Activated CD4-positive, CD25-positive, alpha-beta regulatory T cell (primary cell): ENCODE measurements at places on chromosomes 16 and 17.

- DNase-seq, result no peak
Measured at GRCh38 chr16:22018559-22018958, 10.6 kb downstream of the MOSMO start.

GRCh38 chr16:50838165-50838564, 96.3 kb downstream of the CYLD start:
- DNase-seq, result no peak

- no peak for DNase-seq
Measured at GRCh38 chr17:82802075-82802780, 37.6 kb downstream of the ZNF750 start.

DNA sequence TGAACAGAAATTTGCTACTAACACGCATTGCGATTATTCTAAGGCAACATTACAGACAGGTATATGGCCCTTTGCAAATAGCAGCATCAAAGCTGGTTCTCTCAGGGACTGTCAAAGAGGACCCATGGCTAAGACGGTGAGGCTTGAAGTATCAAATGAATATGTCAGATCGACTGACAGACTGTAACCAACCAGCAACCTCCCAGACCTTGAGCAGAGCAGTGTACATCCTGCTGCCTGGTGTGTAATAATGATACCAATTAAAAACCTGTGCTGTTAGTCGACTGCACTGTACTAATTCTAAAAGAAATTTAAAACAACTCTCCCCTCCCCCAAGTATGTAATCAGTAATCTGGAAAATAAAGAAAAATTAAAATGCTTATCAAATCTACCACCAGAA, 35.9 kb upstream of the GHDC start:
- no peak for DNase-seq

DNA sequence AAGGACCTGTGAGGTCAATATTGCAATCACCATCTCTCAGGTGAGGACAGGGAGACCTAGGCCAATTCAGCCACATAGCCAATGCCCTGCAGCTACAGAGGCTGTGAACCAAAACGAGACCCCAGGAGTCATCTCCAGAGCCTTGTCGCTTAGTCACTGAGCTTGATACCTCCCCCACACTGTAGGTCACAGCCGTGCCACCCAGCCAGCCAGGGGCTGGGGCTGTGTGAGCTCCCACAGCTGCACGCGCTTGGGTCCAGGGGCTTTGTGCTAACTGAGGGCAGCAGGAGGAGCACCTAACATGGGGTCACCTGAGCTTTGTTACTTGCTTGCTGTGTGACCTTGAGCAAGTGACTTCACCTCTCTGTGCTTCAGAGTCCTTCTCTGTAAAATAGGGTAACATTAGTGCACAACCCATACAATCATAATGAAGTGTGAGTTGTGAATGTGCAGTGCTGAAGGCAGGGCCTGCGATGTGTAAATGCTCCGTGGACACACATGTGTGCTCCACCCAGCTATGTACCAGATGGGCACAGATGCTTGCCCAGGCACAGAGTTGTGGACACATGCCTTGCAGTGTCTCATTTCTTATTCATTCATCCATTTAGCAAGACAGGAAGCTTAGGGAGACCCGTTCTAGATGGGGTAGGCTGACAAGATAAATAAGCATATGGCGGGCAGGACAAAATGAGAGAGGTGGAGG, 25.9 kb downstream of the SBK1 start:
- DNase-seq, result no peak

DNA sequence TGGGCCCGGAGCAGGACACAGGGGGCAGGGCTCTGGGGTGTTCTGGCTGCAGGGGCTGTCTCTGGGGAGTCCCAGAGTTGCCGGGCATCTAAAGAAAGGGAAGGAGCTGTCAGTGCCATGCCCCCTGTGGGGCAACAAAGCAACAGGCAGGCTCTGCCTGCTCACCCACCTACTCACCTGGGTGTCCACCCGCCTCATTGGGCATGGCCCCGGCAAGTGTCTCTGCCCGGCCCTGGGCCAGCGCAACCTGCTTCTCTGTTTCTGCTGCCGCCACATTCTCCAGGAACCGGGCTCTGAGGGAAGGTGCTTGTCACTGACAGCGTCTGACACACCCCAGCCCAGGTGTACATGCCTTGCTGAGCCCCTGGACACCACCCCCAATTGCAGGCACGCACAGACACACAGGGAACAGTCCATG, 7.3 kb downstream of the TMEM208 start:
- no peak for DNase-seq

DNA sequence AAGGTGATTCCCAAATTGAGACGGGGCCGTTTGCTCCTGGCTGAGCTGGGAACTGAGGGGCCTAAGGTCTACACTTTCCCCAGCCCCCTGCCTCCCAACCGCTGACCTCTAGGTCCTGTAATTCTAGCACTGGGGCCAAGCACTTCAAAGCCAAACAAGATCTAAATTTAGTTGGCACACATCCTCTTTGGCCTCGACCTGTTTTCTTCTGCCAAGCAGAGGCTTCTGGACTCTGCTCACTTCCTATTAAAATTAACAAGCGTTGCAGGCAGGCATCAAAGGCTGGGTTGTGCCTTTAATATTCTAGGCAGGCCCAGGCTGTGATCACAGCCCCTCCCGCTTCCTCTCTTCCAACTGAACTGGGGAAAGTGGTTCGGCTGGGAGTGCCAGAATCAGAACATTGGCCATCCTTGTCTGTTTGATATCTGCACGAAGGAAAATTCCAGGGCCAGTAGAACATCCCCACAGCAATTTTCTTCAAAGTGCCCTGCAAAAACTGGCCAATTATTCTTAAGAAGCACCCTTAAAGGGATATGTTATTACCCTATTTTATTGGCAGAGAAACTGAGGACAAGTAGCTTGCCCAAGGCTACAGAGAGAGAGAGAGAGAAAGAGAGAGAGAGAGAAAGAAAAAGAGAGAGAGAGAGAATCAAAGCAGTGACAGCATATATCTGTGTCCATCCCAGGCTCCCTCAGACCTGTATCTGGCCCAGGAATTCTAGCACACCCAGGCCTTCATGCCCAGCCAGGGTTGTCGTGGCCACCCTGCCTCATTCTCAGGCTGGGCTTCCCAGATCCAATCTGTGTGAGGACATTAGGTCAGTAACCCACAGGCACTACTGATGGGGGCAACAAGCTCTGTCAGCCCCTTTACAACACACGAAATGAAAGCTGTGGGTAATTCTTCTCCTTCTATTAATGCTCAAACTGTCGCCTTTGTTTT, 12.8 kb upstream of the MT4 start:
- DNase-seq, result no peak

GRCh38 chr17:27654136-27654535, 23.1 kb downstream of the LGALS9 start:
- DNase-seq, result no peak

DNA sequence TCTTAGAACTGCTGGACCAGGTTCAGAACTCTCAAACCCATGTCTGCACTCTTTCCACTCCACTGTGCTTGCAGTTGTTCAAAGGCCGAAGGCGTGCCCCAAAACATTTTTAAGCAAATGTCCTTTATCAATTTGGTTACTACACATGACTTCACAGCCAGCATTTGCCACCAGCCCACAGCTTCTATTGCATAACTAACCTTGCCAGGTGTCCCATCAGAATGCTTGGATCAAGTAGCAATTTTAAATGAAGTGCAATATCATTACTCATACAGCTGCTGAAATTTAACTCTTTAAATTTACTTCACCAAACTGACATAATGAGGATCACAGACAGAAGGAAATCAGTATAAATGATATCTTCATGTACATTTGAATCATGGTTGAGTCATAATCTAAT, 29.8 kb upstream of the HS3ST3A1 start:
- no peak for DNase-seq

DNA sequence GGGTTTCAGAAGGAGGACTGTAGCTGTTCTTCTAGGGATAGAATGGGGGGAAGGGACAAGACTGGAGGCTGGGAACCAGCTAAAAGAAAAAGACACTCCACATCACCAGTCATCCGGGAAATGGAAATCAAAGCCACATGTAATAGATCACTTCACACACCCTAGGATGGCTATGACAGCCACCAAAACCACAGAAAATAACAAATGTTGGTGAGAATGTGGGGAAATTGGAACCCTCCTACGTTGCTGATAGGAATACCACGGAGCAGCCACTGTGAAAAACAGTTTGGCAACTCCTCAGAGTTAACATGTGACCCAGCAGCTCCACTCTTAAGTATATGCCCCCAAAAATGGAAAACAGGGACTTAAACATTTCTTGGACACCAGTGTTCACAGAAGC, 2.3 kb downstream of the TLE7 start:
- DNase-seq, result no peak
